NCI-H1417 (cell line): ENCODE measurements at places on chromosomes 1 and 21.

DNA sequence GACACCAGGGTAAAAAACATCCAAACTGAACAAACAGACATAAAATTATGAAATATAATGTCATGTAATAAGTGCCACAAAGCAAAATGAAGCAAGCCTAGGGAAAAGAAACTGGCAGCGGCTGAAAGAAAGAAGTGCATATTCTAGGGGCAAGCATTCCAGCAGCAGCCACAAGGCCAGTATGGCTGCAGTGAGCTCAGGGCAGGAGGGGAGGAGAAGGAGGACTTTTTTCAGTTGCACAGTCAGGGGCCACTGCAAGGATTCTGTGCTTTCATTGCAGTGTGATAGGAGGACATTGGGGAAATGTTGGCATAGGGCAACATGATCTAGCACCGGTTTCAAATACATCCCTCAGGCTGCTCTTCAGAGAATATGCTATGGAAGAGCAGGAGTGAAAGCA is 263.8 kb downstream of the NEGR1 start:
- DNase-seq = no peak

GRCh38 chr21:45607021-45607908 is 36.3 kb upstream of the PCBP3 start:
- no peak for DNase-seq

GRCh38 chr21:37843191-37843590 is 73.1 kb downstream of the KCNJ6 start:
- no peak for DNase-seq

GRCh38 chr1:33314416-33314815 is 6.5 kb downstream of the A3GALT2 start:
- no peak for DNase-seq

DNA sequence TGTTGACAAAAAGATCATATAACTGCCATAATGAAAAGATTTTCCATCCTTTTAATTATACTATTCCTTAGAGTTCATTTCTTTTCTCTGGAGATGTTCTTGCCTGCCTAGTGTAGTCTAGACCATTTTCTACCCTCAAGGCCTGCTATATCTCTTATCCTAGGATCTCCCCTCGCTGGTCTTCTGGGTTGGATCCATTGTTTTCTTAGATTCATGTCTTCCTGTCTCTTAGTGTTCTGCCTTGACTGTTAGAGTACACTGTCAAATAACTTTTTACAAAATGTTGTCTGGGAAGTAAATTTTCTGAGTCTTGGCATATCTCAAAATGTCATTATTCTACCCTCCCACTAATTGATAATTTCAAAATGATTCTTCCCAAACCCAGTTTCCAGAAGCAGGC is 66.6 kb downstream of the TRAF5 start:
- DNase-seq = no peak

DNA sequence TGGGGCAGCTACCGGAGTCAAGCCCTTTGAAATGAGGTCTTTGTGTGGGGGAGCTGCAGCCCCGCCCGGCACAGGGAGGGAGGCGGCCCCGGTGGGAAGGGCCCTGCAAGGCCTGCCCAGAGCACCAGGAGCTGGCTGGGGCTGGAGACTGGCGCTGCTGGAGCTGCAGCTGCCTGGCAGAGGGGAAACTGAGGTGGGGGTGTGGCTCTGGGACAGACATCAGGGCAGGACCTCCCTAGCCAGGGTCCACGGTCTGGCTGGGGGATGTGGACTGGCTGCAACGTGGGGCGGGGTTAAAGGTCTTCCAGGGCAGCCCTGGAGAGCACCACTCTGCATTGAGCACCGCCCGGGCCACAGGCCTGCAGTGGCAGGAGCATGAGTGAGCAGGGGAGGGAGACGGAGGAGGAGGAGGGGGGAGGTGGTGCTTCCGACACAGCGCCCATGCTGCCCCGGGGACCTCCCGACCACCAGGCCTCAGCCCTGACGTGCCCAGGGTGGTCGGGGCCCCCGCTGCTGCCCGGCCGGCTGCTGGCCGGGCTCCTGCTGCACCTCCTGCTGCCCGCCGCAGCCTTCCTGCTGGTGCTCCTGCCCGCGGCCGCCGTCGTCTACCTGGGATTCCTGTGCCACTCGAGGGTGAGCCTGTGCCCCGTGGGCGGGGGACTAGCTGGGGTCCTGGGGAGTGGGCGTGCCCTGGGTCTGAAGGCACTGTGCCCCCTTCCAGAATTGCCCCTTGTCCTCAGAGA is 4.8 kb upstream of the ANKRD65 start:
- no peak for DNase-seq

DNA sequence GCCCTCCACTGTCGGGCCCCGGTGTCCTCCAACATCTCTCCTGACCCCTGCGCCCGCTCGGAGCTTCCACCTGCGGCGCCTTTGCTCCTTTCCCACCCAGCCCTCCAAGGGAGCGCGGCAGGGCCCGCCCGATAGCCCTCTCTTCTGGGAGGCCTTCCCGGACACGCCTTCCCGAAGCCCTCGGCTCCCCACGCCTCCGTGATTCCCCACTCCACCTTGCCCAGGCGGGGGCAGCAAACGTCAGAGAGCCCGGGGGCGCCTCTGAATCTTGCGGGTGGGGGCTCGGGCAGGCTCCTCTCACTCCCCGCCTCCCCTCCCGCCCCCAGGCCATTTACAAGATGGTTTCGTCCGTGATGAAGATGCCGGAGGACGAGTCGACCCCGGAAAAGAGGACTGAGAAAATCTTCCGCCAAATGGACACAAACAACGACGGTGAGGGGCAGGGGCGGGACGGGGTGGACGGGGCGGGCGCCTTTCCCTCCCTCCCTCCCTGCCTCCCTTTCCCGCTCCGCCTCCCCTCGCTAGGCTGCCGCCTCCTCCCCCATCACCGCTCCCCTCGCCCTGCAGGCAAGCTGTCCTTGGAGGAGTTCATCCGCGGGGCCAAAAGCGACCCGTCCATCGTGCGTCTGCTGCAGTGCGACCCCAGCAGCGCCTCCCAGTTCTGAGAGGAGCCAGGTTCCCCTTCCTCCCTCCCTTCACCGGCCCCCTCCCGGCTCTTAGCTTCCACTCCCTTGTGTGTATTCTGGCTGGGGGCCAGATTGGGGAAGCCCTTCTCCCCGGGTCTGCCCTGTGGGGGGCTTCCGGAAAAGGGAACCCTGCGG is 7.1 kb downstream of the HPCA start:
- peak; percentile 74 for DNase-seq

DNA sequence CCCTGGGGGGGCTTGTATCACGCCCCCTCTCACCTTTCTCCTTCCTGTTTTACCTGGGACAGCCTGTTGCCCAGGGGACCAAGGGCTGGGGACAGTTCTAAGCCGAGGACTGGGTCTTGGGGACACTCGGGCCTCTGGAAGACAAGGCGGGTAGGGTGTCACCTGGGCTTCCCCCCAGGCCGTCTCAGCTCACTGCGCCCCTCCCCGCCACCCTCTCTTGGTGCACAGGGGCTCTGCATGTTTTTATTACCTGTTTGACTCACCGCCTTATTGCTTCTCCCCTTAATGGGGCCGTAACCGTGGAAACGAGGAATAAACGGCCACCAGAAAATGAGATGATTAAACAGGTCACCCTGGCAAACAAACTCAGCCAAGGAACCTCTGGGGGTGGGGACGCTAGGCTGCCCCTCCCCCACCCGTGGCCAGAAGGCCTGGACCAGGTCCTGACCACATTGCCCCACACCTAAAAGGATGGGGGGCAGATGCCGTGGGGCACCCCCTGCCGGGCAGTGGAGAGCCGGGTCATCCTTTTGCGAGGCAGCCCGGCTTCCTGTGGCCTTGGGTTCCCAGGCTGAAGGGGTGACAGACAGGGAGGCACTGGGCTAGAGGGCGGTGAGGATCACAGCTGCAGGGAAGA is 109.9 kb downstream of the CASZ1 start:
- DNase-seq = peak; percentile 96
